ENCODE measurements at places on chromosomes 6 and 20.

- DNase-seq: no peak
Measured at GRCh38 chr6:108476376-108476775, 84.3 kb upstream of the FOXO3 start.

DNA sequence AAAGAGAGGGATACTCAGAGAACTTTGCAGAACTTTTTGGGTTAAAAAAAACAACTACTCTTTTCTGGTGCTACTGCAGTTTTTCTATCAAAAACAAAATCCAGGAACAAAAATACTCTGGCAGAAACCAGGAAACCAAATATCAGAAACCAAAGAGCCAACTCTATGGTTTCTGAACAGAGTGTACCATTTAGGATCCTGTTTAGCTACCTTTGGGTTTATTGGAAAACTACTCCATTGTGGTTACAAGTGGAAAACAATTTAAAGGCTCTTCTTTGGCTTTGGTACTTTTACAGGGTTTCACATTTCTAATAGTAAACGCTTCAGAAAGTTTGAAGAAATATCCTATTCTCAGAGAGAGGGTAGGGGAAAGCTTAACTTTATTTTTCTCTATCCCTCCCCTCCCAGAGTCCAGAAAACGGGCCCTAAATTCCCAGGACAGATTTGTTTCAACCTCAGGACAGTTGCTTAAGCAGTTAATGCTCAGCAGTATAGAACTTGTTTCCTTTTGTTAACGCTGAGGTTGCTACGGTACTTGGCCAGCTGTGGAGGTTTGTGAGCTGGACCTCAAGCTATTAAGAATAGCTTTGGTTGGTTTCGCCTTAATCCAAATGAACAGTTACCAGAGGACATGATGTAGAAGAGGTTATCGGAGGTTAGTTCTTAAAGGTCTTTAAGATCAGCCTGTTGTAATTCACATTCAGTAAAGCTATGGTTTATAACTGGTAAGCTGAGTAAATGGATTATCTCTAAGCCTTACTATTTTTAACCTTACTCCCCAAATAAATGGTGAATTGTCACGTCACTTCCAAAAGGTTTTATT lies 47.9 kb downstream of the FOXO3 start:
- DNase-seq: no peak

DNA sequence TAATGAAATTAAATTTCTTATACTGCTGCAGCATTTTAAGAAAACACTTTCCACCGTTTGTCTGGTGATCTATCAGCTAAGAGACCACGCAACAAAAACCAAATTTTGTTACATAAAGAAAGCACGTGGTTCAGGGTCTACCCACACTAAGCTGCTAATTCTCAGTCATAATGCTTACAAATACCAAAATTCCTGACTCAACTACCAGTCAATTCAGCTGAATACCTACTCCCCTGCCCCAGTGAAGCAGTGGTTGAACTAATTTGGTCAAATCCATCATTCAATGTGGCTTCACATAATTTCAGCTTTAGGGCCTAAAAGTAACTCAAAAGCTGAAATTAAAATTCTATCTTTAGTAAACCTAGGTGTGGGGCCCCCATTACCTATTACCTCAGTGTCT lies 468.6 kb upstream of the ARID1B start:
- no peak for DNase-seq

DNA sequence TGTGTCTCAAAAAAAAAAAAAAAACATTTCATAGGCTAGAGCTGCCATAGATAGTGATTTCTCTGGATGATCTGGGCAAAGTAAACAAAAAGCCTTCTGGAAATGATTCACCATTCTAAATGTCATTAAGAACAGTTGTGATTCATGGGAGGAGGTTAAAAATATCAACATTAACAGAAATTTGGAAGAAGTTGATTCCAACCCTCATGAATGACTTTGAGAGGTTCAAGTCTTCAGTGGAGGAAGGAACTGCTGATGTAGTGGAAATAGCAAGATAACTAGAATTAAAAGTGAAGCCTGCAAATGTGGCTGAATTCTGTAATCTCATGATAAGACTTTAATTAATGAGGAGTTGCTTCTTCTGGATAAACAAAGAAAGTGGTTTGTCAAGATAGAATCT lies 26.8 kb upstream of the MMP24 start:
- DNase-seq: no peak

DNA sequence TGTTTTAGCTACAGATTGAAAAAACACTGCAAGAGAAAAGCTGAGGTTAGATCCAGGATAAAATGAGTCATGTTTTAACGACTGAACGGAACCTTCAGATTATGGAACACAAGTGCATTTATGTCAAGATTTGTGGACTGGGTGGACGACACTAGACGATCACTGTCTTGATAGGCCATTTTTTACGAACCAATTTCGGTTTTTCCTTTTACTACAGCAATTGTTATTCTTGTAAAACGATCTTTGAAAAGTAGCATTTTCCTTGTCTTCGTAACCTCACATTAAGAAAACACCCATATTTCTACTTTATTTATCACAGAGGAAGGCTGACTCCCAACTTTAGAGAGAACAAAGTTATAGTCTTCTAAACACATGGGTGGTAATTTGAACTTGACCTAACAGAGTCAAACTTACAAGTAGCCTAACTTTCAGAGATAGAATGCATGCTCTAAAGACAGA lies 294.2 kb upstream of the TCF21 start:
- no peak for DNase-seq

- DNase-seq: no peak
Measured at GRCh38 chr6:38589367-38589720, 50.4 kb downstream of the BTBD9 start.

DNA sequence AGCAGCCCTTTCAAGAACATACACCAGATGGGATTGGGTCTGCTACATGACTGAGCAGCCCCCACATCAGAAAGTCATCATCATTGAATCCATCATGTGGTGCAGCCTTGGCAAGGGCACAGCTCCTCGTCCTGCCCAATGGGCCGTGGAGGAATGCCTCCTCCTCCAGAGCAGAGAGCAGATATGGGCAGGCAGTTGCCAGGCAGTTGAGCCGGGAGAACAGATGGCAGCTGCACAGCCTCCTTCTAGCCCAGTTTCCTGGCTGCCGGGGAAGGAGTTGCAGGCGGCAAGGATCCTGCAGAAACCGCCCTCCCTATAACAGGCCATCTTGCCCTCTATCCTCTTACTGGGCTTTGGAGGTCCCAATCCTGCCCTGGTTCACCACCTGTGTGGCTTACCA lies 11.9 kb upstream of the ZFAND3 start:
- DNase-seq: no peak

GRCh38 chr20:5513975-5514516 lies 197.3 kb upstream of the PROKR2 start:
- DNase-seq: peak; percentile 7

DNA sequence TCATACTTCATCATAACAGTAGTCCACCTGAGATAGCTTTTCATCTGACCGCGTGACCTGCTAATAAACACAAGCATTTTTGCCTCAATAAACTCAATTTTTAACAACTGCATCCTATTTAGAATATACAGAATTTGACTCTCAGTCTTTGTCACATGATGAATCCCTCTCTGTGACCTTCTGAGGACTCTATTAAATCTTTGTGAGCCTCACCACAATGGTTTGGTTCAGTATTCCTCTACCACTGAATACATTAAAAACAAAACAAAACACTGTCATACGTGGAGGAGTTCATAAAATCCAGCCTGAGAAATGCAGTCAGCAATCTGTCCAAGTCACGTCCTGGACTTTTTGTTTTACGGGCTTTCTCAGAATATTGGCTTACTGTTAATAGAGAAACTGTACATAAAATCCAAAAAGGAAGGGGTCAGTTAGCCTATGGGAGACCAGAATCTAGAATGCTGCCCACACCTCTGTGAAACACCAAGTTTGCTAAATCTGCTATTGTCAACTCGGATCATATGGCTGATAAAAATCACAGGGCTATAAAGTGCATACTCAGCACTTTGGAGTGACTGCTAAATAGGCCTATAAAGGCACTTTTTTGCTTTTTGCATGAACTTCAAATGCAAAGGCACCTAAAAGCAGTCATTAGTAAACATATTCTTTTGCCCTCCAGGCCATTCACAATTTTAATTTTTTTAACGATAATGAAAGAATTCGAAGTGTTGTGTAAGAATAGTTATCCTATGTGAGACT lies 190.3 kb upstream of the HDDC2 start:
- DNase-seq: no peak

GRCh38 chr6:167898673-167899311 lies 72.1 kb downstream of the AFDN start:
- DNase-seq: no peak

DNA sequence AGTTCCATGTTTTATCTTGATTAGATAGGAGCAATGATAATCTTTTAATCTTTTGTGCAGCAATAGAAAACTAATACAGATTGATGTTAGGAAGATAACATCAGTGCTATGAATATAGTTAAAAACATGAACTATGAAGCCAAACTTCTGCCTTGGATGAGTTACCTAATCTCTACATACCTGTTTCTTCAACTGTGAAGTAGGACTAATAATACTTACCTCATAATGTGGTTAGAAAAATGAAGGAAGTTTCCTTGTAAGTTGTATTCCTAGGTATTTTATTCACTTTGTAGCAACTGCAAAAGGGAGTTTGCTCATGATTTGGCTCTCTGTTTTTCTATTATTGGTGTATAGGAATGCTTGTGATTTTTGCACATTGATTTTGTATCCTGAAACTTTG lies 111.9 kb downstream of the FRK start:
- DNase-seq: no peak

GRCh38 chr20:62219992-62220665 lies at the start of gene HRH3:
Gene HRH3 (minus strand): TSS chr20:62220278. CDS start chr20:62219970, 308 bp downstream.
- no peak for DNase-seq

DNA sequence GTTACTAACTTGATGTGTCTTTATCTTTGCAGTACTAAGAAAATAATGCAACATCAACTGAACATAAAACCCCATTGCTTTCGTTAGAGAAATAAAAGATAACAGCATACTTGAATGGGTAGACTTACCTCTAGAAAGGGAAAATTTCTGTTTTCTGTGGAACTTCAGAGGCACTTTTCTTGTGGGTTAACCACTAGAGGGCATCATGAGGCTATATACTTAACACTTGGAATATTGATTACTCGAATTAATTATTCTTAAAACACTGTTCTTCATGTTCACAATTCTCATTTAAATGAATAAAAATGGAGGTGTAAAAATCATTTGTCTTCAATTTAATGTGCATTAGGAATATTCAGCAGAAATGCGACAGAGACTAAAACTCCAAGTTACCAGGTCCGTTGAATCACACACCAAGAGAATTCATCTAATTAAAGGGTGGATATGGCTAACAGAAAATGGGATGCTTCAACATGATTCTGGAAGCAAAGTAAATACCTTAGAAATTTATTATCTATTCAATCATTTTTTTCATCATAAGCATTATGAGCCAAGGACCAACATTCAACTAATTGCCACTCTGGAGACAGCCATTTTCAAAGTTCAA lies 330.8 kb upstream of the PREP start:
- no peak for DNase-seq

DNA sequence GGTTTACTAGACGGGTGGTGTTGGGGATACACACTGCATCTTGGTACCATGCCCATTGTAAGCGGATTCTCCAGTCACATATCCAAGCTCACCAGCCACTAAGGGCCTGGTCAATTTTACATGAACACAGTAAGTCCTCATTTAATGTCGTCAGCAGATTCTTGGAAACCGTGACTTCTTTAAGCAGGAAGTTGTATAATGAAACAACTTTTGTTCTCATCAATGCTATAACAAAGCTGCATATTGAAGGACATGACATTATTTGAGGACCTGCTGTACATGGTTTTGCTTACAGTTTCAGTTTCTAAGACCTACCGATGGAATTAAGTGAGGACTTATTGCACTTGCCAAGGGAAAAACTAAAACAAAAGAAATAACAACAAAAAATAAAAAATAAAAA lies 295.6 kb downstream of the SYNE1 start:
- no peak for DNase-seq

- no peak for DNase-seq
Measured at GRCh38 chr20:3248993-3249347, 10.0 kb upstream of the SLC4A11 start.

- no peak for DNase-seq
Measured at GRCh38 chr6:122604676-122605075, 5.5 kb upstream of the PKIB start.

DNA sequence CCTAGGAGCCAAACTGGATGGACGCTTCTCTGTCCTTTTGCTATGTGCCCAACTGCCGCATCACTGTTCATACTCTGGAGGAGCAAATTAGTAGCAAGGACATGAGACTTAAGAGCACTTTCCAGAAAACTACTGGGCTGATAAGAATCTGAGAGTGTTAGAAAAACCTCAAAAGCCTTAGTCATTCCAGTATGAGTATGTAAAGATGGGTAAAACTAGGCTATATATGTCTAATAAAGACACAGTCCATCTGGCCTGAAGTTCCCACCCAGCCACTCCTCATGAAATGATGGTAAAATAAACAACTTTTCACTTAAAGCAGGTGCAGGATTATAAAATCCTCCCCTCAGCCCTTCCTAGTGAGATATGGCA lies 30.6 kb downstream of the SHLD1 start:
- DNase-seq: no peak

DNA sequence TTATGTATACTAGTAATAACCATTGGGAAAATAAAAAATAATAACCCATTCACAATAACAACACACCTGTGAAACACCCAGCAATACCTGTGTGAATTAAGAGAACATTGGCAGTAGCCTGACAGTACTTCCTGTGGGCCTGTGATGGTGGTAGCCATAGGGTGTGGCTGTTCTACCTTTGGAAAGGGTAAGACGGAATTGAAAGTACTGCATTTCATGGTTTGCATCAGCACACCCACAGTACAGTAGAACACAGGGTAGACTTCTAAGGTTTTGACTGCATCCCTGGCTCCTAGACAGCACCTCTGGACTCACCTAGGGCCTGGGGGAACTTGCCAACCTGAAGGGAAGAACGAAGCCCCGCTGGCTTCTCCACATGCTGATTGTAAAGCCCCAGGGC lies 279.8 kb downstream of the HTR1B start:
- DNase-seq: no peak

DNA sequence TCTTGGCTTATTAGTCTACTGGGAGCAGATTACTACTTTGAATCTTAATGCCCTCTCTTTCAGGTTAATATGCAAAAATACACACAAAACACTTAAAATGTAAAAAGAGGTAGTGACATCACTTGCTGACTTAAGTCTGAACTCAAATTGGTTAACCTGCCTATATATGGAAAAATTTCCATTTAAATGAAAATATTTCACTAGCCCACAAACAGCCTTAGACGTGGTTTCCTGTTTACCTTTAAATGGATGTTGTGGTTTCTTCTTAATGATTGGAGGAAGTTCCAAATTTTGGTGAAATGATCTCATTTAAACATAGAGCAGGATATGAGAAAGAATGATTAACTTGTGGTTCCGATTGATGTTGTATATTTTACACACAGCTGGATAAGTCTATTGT lies 553.7 kb downstream of the CD109 start:
- DNase-seq: no peak

All from Right ventricle myocardium inferior (tissue), 1 donor.